ENCODE measurements at places on chromosomes 5 and 9.
A peak's percentile ranks its signal among the peaks of the same experiment; 100 is the strongest.

GRCh38 chr9:971901-972500, 4.5 kb upstream of the DMRT3 start:
- H3K27ac ChIP-seq = no peak overlapping the region
- DNase-seq = peak; percentile 92
- H3K4me3 ChIP-seq = peak overlapping the region; percentile 49
- peaks cover 81% of the 10 kb centered on the region for H3K4me1 ChIP-seq

DNA sequence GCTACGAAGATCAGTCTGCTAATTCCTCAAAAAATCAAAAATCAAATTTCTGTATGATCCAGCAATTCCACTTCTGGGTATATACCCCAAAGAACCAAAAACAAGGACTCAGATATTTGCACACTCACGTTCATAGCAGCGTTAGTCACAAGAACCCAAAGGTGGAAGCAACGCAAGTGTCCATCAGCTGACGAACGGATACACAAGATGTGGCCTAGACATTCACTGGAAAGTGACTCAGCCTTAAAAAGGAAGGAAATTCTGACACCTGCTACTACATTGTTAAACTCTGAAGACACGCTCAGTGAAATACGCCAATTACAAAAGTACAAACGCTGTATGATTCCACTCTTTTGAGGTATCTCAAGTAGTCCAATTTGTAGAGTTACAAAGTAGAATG, 93.3 kb downstream of the OTULIN start:
- no peak overlapping the region for H3K4me3 ChIP-seq
- no peak overlapping the region for H3K27ac ChIP-seq
- DNase-seq = no peak
- no peaks in the 10 kb centered on the region for H3K27me3 ChIP-seq

DNA sequence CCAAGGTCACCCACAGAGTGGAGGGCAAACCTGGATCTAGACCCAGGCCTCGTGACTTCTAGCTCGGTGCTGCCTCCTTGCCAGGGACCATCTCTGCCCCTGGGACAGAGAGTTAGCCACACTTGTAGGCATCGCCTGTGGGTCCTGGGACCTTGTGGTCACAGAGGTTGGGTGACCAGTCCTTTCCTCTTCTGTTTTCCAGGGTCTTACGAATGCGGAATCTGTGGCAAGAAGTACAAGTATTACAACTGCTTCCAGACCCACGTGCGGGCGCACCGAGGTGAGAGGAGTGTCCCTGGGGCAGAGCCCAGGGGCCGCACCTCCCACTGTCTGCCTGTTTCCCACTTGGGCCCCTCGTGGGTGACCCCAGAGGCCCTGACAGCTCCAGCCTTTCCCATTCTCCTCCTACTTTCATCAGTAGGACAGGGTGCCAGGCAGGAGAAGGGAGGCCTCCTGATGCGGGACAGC, 76.3 kb downstream of the AMBP start:
- no peak overlapping the region for H3K4me3 ChIP-seq
- H3K4me1 ChIP-seq = no peaks in the 10 kb centered on the region
- H3K27ac ChIP-seq = no peak overlapping the region
- no peaks in the 10 kb centered on the region for H3K27me3 ChIP-seq

GRCh38 chr5:60718166-60718892, 18.4 kb upstream of the DEPDC1B start:
- no peak overlapping the region for H3K4me3 ChIP-seq
- no peaks in the 10 kb centered on the region for H3K27me3 ChIP-seq
- H3K36me3 ChIP-seq = no peaks in the 10 kb centered on the region

GRCh38 chr5:66875315-66875714, 279.1 kb downstream of the MAST4 start:
- DNase-seq = no peak
- H3K4me3 ChIP-seq = no peak overlapping the region
- H3K27me3 ChIP-seq = no peaks in the 10 kb centered on the region

GRCh38 chr5:95782181-95782580, 40.3 kb downstream of the GLRX start:
- no peaks in the 10 kb centered on the region for H3K36me3 ChIP-seq
- no peaks in the 10 kb centered on the region for H3K27me3 ChIP-seq
- H3K4me1 ChIP-seq = peaks cover 7% of the 10 kb centered on the region
- H3K4me3 ChIP-seq = no peak overlapping the region
- no peak for DNase-seq

GRCh38 chr9:85331626-85332025, 410.1 kb downstream of the AGTPBP1 start:
- H3K27ac ChIP-seq = no peak overlapping the region
- DNase-seq = no peak
- no peaks in the 10 kb centered on the region for H3K27me3 ChIP-seq
- no peaks in the 10 kb centered on the region for H3K36me3 ChIP-seq
- H3K4me3 ChIP-seq = no peak overlapping the region

DNA sequence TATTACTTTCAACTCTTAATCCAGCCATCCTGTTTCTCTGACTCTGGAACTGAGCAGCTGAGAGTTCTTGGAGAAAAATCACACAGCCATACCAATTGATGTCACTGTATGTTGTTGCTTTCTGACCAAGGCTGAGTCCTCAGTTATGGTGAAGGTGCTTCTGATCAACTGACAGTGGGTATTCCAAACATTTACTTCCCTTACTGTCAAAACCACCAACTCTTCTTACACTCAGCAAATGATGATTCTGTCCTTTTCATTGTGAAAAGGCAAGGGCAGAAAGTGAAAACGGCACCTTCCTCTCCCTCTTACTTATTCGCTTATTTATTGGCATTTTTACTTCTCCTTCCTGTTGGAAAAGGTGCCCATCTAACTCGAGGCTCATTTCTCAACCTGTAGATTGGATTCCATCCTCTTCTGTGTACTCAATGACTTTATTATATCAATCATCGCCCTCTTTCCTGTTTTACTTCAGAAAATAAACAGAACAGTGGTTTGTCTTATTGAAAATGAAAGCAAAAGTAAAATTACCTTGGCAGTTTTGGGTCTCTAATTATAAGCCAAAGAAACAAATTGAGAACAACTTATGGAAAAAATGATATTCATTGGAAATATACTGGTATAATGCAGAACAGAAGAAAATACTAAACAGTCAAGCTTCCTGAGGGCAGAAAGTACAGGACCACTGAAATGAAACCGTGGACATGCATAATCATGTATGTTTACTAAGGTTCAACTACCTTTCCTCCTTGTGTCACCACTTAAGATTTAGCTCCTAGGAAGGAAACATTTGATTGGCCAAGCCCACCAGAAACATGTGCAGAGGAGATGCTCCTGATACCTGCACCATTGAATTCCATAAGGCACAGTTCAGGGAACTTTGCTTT, 104.5 kb upstream of the CHD1 start:
- no peak for DNase-seq
- peaks cover 3% of the 10 kb centered on the region for H3K4me1 ChIP-seq
- H3K4me3 ChIP-seq = no peak overlapping the region

DNA sequence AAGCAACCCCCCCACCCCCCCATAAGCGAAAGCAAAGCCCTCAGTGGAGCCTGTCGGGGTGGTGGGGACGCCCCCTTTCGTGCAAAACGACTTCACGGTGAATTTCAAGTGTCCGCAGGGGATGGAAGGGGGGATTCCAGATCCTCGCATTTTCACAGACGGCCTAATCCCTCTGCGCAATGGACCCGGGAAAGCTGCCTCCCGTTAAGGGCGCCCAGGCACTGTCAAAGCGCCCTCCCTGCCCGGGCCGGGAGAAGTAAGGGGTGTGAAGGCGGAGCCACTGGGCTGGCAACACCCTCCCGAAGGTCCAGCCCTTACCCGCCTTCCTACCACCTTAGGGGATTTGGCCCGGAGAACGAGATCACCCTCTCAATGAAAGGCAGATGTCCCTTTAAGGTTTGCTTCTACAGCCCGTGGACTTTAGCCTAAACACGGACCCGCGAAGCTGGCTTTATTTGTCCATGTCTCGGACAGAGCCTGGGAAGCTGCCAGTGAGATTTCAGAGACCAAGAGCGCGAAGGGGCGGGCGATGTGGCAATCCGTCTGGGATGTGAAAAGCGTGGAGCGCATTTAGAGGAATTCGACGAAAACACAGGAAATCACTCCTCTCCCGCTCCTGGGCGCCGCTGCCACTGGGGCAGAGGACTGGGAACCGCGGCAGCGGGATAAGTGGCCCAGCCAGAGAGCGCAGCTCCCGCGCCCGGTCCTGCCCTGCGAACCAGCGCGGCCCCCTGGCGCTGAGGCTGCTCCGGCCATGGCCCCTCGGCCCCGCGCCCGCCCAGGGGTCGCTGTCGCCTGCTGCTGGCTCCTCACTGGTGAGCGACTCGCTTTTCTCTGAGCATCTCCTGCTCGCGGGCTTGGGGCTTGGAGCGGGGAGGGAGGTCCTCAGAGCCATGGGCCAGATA, at the start of the genes ITGA1 and PELO:
Gene ITGA1 (plus strand): TSS at position 317 of the 905 bp plus-strand sequence. CDS start 438 bp downstream, at position 755.
Gene PELO (plus strand): TSS at position 317 of the 905 bp plus-strand sequence. CDS start 12,479 bp downstream, outside the sequence.
- no peaks in the 10 kb centered on the region for H3K4me1 ChIP-seq
- H3K27ac ChIP-seq = no peak within 1 kb of the TSS
- no peaks in the 10 kb centered on the region for H3K36me3 ChIP-seq
- peaks cover 19% of the 10 kb centered on the region for H3K27me3 ChIP-seq

- no peak for DNase-seq
- no peaks in the 10 kb centered on the region for H3K4me1 ChIP-seq
- H3K36me3 ChIP-seq = no peaks in the 10 kb centered on the region
- no peak overlapping the region for H3K4me3 ChIP-seq
- H3K27me3 ChIP-seq = no peaks in the 10 kb centered on the region
- H3K27ac ChIP-seq = no peak overlapping the region
These were observed 620.2 kb upstream of the DMAC1 start for GRCh38 chr9:8419596-8420275.

DNA sequence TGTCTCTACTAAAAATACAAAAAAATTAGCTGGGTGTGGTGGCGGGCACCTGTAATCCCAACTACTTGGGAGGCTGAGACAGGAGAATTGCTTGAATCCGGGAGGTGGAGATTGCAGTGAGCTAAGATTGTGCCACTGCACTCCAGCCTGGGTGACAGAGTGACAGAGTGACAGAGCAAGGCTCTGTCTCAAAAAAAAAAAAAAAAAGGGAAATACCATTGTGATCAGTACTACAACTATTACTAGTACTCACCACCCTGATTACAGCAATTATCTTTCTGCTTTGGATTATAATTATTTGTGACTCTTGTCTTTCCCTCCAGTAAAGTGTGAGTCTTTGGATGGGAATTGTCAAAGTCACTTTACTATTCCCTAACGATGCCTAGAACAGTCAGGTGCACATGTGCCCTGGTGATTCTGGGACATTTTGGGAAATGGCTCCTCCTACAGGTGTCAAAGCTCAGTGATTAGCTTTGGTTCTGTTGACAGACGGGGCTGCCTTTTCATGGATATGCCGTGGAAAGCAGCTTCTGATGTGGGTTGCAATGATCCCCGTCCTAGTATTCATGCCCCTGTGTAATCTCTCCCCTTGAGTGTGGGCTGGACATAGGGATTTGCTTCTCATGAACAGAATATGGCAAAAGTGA, 31.8 kb upstream of the FRRS1L start:
- H3K27me3 ChIP-seq = no peaks in the 10 kb centered on the region
- H3K4me1 ChIP-seq = no peaks in the 10 kb centered on the region
- peak; percentile 22 for DNase-seq
- no peak overlapping the region for H3K27ac ChIP-seq

GRCh38 chr9:134681061-134681661, 39.6 kb downstream of the COL5A1 start:
- no peaks in the 10 kb centered on the region for H3K36me3 ChIP-seq
- H3K27me3 ChIP-seq = no peaks in the 10 kb centered on the region
- H3K4me3 ChIP-seq = no peak overlapping the region
- DNase-seq = no peak

- no peaks in the 10 kb centered on the region for H3K27me3 ChIP-seq
- peaks cover 4% of the 10 kb centered on the region for H3K36me3 ChIP-seq
- H3K4me1 ChIP-seq = no peaks in the 10 kb centered on the region
These were observed 49.4 kb downstream of the YTHDC2 start for GRCh38 chr5:113562828-113563400.
